ENCODE measurements at places on chromosomes 3 and 15.
A peak's percentile ranks its signal among the peaks of the same experiment; 100 is the strongest.

- no peak for DNase-seq
Observed at GRCh38 chr15:100439514-100439913, 89.2 kb downstream of the CERS3 start.

GRCh38 chr3:170680593-170680992 lies 94.7 kb upstream of the SLC7A14 start:
- no peak for DNase-seq

DNA sequence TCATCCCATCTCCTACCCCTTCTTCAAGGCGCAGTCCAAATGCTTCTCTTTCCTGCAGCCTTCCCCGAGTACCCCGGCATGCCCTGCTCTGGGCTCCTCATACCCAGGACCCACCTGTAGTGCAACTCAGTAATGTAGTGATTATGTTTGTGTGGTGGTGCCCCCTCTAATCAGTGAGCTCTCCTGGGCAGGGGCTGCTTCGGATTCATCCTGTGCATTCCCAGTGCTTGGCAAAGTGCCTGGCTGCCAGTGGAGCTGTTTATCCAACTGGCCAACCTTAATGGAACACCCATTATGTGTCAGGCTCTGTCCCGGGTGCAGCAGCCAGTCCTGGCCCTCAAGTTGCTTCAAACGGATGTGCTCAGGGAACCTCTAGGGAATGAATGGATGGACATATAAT lies 174.4 kb upstream of the LINGO1 start:
- no peak for DNase-seq

- no peak for DNase-seq
Observed at GRCh38 chr3:87358066-87358465, 81.7 kb upstream of the POU1F1 start.

DNA sequence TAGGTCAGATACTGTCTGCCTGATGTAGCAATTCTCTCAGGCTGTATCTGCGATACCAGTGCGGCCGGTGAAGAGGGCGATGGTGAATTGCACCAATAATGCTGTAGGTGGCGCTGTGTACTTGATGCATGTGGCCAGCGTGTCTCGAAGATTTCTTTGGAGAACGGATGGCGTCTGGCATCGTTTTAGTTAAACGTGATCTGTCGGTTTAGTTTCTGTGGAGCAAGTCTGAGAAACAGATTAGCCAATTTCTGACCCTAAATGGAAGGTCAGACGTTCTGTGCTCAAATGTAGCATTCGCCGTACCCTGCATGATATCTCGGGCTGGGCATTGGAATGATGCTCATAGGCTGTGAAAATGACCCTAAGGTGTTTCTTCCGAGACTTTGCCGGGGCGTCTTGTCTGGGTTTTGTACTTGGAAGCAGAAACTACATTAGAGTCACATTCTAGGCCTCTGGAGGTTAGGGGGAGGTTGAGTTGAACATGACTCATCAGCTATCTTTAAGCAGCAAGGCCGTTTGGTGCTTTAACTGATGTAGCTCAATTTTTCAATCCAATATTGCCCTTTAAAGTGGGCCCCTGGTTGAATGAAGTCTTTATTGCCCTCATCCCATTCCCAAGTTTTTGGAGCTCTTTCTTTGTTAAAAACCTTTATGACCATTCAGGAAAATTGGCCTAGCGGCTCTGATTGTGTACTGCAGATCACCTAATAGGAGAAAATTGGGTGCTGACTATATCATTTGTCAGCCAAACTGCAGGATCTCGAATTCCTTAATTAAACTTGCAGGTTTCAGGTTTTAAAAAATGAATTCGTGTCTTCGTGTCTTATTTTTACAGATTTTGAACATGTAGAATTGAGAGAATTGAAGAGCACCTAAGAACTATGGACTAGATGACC lies 80.0 kb downstream of the SQOR start:
- DNase-seq = no peak

- DNase-seq = peak; percentile 14
Observed at GRCh38 chr3:10517627-10518026, 12.2 kb upstream of the ATP2B2 start.

- no peak for DNase-seq
Observed at GRCh38 chr3:134211797-134212196, 38.9 kb downstream of the RYK start.

DNA sequence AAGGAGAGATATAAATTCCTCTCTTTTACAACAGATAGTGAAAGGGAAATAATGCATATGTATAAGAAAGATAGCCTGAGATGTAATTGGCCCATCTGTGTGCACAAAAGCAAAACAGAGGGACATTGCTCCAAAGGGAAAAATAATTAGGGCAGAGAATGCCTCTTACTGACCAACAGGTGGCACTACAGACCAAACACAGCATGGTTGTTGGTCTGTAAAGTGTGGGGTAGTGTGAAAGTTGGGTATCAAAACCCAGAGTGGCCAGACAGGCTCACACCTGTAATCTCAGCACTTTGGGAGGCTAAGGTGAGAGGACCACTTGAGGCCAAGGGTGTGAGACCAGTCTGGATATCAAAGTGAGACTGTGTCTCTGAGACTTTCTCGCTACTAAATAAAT lies 4.5 kb upstream of the TLNRD1 start:
- DNase-seq = no peak

DNA sequence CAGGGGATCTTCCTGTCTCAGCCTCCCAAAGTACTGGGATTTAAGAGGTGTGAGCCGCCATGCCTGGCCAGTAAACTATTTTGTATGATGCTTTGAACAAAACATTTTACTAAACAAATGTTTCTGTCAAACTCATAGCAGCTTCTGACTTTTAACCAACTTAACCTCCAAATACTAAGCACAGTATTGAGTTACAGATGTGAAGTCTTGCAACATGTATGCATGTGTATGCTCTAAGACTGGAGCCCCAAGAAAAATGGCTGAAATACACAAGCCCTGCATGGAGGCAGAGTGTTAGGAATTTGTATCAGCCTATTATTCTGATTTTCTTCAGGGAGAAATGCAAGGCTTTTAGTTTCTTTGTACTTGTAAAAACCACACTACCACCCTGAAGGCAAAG lies 137.1 kb downstream of the CBLB start:
- no peak for DNase-seq

- DNase-seq = no peak
Observed at GRCh38 chr3:128180436-128180835, 27.2 kb downstream of the EEFSEC start.

GRCh38 chr15:70605606-70606410 lies 157.6 kb downstream of the UACA start:
- DNase-seq = no peak

- DNase-seq = no peak
Observed at GRCh38 chr3:17749281-17749680, 6.8 kb upstream of the TBC1D5 start.

DNA sequence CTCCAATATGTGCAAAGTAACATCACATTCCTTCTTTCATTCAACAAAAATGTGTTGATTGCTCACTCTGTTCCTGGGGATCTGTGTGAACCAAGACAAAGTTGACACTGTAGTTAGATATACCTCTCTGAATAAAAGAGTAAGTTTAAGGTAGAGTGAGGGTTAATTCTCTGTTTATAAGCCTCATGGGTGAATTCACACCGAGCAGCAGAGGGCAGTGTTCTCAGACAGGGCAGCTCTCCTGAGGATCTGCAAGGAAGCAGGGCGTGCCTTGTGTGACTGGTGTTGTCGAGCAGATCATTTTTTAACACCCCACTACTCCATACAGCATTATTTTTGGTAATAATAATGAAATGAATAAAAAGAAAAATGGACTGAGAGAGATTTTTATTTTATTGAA lies 34.4 kb downstream of the PAQR9 start:
- DNase-seq = no peak

DNA sequence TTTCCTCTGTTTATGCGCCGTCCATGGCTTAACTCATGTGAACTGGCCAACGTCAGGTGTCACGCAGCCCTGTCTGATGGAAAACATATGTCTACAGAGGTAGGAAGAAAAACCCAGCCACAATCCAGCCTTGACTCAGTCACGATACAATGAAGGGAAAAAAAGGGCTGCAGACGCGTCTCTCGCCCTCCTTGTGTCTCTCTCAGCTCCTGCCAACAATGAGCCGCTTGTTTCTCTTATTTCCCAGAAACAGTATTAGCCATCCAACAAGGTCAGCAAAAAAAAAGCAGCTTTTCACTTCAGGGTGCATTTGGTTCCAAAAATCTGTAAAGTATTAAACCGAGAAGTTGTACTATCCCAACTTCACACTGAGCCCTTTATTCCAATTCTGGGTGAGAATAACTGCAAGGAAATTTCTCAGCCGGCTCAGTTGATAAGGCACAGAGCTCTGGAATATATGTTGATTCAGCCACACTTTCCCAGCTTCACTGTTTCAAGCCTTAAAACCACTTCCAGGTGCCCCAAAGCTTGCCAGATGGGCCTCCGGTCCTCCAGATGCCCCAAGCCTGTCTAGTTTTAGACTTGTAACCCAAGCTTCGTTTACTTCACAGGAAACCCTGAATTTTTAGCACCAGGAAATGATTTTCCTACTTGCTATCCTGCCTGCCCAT lies 79.4 kb downstream of the TM4SF4 start:
- no peak for DNase-seq

DNA sequence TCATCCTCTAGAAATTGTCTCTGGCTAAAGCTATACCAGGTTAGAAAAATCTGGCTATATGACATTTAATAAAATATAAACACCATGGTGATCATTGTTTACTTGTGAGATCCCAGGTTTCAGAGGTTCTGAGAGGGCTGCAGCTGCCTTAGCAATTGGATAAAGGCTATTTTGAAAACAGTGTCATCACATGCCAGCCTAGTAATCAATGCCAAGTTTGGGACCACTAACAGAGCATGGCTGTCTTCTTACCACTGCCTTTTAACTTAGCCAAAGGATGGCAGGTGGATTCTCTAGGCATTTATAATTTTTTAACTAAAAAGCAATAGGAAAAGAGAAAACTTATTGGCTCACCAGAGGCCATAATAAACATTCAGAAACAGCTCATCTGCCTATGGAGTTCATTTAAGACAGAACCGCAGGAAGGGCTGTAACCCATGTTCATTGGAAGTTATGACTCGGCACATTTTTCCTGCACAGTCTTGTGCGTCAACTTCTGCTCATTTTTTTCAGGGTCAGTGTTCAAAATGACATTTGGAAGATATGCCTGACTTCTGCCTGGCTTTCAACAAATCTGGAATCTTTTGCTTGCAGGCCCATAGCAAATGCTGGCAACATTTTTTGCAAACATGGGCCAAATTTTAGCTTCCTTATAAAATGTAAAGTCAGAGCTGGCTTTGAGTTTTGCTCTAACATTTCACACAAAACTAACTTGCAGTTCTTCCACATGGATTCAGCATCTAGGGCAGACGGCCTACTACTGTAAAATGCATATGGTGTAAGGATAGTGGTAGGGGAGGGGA lies 476.0 kb upstream of the TBL1XR1 start:
- no peak for DNase-seq

DNA sequence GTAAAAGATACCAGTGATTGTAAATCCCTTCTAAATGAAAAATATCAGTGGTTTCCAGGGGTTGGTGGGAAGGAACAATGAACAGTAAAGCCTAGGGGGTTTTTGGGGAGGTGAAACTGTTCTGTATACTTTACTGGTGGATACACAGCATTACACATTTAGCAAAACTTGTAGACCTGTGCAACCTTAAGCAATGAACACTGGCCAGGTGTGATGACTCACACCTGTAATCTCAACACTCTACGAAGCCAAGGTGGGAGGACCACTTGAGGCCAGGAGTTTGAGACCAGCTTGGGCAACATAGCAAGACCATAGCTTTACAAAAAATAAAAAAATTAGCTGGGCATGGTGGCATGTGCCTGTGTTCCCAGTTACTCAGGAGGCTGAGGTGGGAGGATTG lies 1.8 kb downstream of the CCDC13 start:
- DNase-seq = no peak

DNA sequence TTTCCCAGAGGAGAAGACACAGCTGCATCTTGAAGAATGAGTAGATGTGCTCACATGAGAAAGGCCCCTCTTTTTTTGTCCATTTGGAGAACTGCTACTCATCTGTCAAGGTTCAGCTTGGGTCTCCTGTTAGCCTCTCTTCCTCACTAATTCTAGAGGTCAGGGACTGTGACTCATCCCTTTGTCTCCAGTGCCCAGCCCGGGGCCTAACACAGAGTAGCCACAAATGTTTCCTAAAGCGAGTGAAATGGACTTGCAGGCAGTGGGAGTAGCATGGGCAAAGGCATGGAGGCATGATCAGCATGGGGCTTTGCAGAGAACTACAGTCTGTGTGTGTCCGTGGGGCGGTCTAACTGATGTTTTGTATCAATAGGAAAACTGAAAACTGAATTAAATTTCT lies 33.9 kb upstream of the MRPS22 start:
- DNase-seq = no peak
